ENCODE measurements at places on chromosomes 6 and 20.

DNA sequence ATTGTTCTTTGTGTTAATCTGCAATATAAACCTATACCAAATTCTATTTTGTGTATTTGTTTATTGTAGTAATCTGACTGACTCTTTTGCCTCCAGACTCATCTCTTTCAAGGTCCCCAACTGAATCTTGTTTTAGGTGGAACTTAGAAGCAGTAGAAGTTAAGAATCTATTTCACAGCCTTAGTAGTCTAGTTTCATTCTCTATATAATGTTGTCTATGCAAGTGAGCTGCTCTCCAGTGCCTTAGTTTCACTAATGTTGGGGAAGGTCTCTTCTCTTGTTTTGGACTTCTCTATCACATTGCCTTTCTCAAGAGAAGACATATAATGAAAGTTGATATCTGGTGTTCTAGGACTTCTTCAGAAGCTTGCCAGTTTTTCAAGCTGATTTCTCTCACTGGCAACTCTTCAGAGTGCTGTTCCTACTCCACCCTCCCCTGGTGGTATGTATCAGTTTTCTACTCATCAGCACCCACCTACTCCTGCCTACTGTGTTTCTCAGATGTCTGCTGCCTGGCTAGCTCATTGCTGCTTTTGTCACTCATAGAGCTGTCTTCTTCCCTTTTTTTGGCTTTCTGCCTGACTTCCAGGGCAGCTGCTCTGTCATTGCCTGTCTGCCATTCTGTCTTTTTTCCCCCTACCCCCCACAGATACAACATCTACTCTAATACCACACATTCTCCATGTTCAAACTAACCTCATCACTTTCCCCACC is 82.1 kb downstream of the PTPRA start:
- no peak for DNase-seq

- DNase-seq, result no peak
These were observed 10.3 kb downstream of the RPP21 start for GRCh38 chr6:30355281-30355680.

DNA sequence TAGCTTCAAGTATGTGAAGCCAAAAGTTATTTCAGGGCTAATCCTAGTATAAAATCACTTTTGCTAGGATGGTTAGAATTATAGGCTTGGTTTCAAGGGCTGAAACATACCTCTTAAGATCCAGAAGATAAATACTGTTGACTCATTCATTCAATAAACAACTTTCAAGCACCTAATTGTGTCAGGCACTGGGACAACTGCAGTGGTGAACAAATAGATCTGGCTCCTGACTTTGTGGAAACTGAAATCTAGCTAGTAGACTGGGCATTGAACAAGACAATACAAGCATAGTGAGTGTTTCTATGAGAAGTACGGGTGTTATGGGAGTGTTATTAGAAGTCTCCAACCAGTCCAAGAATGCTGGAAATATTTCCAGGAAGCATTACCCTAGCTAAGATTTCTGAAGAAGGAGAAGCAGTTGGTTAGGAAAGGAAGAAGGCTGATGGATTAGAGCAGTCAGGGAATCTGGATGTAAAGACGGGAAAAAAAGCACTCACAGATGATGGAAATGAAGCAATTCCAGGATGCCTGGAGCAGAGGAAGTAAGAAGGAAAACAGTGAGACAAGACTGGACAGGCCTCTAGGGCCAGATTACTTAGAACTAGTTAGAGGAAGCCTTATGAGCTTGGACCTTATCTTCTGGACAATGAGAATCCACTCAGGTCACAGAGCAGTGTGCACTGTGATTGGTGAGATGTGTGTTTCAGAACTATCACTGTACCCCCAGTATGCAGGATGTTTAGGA is 132.6 kb upstream of the RAB32 start:
- DNase-seq, result no peak

GRCh38 chr6:149445095-149445466 is 39.7 kb downstream of the ZC3H12D start:
- DNase-seq, result no peak

DNA sequence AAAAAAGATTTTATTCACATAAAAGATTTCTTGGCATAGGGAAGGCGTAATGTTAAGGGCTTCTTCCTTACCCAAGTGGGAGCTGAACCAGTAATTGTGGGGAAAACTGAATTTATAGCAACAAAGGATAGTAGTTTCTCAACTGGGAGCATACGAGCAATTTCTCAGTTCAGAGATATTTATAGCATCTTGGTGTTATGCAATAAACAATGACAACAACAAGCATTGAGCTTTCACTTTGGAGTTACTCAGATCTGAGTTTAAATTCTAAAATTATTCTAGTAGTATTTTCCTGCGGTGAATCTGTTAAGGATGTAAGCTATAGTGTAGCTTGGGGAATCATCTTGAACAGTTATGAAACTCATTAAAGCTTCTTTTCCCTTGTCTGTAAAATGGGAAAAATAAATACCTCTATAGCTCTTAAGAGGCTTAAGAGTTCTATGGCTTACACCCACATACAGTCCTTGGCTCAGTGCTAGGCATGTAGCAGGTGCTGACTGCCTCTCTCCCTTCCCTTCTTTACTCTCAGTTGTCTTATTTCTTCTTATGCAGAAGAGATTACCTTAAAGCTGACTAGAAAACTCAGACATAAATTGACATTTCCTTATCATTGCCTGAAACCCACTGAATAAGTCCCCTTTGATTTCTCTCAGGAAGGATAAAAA is 58.8 kb downstream of the SAMD5 start:
- no peak for DNase-seq
